Stimulated activated CD4-positive, alpha-beta T cell treated with anti-CD3 and anti-CD28 coated beads, TNF-alpha, amount 100 ng/mL, for 48 hours (primary cell): ENCODE measurements at places on chromosomes 16 and 17.

GRCh38 chr16:54424043-54424451, 137.5 kb upstream of the IRX3 start:
- DNase-seq: no peak

DNA sequence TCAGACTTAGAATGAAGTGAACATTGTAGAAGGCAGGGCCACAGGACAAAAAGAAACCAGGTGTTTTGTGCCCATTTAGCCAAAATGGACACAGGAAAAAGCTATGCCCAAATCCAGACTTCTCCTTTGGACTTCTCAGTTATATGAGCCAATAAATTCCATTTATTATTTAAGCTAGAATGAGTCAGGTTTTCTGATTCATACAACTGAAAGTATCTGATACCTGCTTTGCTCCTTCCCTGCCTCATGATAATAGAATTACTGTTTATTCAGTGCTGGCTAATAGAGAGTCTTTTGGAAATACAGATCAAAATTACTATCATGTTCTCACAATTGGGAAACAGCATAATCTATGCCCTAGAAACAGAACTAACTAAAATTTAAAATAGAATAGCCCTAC, 8.7 kb upstream of the CPD start:
- DNase-seq: no peak

GRCh38 chr16:78597809-78598570, 498.5 kb downstream of the WWOX start:
- no peak for DNase-seq

DNA sequence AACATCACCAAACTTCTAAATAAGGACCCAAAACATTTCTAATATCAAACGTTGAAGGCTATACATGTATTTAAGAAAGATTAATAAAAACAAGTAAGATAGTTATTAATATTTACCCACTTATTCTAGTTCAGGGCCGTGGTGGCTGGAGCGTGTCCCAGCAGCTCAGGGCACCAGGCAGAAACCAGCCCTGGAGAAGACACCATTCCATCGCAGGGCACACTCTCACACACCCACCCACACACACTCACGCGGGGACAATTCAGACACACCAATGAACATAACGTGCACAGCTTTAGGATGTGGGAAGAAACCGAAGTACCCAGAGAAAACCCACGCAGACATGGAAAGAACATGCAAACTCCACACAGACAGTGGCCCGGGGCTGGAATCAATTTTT, 13.5 kb downstream of the C17orf67 start:
- no peak for DNase-seq

DNA sequence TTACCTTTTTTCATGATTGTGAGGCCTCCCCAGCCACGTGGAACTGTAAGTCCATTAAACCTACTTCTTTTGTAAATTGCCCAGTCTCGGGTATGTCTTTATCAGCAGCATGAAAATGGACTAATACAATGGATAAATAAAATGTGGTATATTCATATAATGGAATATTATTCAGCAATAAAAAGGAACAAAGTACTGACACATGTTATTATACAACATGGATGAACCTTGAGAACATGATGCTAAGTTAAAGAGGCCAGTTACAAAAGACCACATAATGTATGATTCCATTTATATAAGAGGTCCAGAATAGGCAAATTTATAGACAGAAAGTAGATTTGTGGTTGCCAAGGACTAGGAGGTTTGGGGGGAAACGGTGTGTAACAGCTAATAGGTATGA, 5.3 kb downstream of the ERN1 start:
- no peak for DNase-seq

DNA sequence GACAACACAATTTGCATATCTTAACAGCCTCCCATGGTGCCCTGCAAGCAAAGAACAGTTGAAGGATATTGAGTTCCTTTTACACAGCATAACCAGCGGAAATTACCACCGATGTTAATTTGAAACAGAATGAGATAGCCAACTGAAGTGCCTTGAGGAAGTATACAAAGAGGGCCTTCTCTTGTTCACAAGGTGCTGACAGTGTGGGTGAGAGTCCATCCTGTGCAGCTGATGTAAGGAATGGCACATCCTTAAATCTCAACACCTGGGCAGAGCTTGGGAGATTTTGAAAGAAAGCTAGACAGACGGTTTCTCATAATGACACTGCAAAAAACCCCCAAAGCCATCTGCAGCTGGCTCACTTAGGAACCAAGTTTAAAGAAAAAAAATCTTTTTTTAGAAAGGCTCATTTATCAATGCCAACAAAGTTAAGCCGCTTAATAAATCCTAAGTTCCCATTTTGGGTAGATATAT, 818.6 kb downstream of the KCNJ2 start:
- DNase-seq: no peak

DNA sequence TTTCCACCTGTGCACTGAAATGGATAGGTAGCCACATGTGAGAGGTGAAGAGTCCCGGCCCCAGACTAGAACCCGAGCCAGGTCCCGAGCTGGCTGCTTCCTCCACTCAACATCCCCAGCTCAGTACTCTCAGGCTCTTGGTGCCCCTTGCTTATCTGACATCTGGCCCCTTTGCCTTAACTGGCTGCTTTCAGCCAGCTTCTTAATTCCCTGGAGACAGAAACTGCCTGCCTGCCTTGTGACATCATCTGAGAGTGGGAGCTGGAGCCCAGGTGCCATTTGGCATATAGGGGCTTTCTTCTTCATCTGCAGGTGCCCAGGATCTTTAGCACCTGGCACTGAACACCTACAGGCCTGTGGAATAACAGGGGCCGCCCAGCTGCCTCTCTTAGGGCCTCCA, 8.9 kb downstream of the CHAD start:
- no peak for DNase-seq

DNA sequence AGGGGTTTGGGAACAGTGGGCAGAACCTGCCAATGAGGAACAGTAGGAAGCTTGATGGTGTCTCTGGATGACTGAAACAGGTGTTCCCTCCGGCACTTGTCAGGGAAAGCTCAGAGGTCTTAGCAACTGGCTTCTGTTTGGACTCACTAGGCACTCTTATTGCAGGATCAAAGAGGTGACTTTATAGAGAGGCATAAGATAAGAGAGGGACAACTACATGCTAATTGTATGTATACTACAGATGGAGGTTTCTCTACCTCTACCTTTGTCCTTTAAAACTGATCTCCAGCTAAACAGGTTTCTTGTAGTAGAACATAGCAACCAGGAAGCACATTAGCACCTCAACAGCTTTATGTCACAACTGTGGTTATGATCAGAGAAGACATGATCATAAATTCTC, 7.6 kb downstream of the CNTD1 start:
- no peak for DNase-seq

GRCh38 chr17:5234645-5235576, at the start of gene SCIMP:
Gene SCIMP (minus strand): TSS chr17:5234860. CDS start chr17:5234755, 105 bp downstream.
- no peak for DNase-seq

DNA sequence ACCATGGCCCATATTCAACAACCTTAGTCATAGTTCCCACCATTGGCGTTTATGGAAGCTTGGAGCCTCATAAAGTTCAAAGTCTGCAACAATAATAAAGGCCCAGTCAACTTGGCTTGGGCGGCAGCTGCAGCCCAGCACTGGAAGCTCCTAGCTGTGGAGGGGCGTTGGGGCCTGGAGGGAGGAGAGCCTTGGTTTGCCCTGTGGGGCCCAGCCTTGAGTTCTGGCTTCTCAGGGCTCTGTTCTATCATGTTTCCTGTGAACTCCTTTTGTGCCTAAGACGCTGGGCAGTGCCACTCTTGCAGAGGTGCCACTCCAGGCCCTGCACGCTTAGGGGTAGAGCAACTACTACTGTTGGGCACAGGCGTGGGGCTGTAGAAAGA, 927 bp upstream of the ENGASE start:
- no peak for DNase-seq

- no peak for DNase-seq
Measured at GRCh38 chr16:18800293-18800692, 1.1 kb downstream of the ARL6IP1 start.

- no peak for DNase-seq
Measured at GRCh38 chr16:87060034-87060986, 256.9 kb downstream of the C16orf95 start.

DNA sequence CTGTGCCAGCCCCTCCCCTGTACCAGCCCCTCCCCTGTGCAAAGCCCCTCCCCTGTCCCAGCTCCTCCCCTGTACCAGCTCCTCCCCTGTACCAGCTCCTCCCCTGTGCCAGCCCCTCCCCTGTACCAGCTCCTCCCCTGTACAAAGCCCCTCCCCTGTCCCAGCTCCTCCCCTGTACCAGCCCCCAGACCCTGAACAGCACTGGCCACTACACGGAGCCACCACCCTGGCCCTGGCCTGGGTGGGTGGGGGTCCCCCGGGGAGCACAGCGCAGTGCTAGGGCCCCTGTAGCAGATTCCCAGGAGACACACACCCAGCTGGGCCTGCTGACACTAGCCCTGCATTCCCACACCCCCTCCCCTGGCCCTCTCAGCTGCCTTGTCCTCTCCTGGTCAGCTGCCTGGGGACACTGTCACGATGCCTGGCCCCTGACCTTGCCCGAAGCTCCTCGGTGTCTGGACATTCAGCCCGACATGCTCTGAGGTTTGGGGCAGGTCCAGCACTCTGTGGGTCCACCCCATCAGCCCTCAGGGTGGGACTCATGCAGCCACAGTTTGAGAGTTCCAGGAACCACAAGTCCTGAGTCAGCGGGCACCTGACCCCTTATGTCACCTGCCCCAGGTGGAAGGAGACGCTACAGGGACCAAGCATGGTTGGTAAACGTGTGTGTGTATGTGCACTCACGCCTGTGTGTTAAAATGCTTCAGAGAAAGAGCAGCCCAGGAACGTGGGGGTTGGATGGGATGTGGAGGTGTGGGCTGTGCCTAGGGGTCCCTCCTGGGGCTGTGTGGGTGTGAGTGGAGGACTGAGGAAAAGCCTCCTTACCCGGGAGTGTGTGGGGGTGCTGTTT, 114.2 kb downstream of the METRNL start:
- no peak for DNase-seq

DNA sequence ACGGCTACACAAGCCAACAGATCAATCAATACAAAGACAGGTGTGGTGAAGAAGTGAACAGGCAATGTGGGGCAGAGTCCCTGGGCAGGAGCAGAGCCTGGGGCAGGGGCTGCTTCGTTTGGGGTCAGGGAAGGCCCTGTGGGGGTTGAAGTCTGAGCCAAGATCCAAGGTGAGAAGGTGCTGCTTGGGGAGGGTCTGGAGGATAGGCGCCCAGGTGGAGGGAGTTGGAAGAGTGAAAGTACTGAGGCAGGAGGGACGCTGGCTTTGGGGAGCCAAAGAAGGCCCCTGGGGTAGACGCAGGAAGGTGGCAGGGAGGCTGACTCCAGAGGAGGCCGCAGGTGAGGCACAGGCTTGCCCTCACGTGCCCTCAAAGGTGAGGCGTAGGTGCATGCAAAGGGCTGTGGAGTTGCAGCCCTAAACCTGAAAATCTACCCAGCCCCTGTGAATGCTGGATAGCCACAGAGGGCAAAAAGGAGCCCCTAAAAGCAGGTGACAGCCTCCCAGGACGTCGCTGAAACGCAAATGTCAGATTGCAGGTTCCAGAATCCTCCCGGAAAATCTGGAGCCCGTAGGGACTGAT, 33.3 kb downstream of the WFDC1 start:
- DNase-seq: no peak

- no peak for DNase-seq
Measured at GRCh38 chr17:45986056-45986455, 13.0 kb upstream of the STH start.

- DNase-seq: no peak
Measured at GRCh38 chr16:31243734-31244670, 15.8 kb upstream of the ITGAM start.

DNA sequence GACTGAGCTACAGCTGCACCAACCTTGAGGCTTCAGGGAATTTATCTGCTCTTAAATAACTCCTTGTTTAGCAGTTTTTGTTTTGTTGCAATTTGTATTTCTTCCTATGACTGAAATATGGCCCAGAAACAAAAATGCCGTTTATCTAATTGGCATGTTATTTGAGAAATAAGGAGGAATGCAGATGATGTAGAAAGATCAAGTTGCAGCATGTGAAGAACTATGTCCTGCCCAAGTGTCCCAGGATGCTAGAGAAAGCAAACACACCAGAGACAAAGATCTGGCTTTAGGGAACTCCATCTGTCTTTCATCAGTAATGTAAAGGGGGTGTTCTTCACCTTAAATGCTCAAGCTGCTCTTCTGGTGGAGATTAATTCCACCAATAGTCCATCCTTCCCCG, 29.7 kb downstream of the USP31 start:
- no peak for DNase-seq

DNA sequence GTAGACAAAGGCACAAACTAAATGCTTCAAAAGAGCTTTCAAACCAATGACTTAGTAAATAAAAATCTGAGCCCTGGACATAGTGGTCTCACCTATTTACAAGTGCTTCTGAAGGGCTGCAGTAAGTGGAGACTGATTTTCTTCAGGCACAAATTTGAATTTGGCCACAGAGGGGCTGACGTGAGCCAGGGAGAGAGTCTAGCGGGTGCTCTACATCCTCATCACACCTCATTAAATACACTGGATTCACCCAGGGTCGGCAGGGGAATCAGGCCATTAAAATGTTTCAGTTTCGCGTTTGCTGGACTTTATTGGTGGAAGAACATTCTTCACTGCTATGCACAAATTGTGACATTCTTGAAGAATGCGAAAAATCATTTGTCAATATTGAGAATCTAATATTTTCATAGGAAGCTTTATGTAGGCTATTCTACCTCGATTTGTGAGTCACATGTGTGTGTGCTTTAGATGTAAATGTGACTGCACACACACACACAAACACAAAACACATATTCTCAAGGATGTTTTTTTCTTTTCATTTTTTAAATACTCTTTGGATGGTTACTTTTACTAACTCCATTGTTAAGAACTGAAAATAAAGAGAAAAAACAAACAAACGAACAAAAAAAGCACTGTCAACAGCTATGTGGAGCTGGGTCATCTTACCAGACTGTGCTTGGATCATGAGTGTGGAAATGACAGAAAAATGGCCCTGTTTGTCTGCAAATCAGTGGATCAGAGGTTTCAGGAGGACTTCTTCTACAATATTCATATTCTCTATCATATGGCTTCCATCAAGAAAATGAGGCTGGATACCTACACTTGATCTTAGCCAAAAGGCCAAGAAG, 58.9 kb downstream of the CDH11 start:
- DNase-seq: no peak

DNA sequence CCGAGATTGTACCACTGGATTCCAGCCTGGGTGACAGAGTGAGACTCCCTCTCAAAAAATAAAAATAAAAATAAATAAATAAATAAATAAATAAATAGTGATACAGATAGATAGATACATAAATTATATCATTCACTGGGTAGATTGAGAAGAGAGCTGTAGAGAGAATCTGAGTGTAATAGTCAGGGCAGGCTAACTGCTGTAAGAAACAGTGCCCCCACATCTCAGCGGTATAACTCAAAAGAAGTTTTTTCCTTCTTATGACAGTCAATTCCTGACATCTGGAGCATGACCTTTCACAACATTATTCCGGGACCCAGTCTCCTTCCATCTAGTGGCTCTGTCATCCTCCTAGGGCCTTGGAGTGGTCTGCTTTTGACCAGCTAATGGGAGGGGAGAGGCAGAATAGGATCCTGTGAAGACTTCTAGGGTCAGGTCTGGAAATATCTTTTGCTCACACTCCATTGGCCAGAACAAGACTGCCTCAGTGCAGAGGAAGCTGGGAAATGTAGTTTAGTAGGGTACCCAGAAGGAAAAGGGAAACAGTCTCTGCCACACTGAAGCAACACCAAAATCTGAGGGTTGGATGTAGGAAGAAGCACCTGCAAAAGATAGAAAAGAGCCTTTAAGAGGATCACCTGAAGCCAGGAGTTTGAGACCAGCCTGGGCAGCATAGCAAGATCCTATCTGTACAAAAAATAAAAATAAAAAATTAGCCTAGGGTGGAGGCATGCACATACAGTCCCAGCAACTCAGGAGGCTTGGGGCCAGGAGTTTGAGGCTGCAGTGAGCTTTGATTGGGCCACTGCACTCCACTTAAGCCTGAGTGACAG, 3.0 kb upstream of the QPRT start:
- DNase-seq: no peak
